ENCODE measurements at places on chromosomes 13 and 19.

DNA sequence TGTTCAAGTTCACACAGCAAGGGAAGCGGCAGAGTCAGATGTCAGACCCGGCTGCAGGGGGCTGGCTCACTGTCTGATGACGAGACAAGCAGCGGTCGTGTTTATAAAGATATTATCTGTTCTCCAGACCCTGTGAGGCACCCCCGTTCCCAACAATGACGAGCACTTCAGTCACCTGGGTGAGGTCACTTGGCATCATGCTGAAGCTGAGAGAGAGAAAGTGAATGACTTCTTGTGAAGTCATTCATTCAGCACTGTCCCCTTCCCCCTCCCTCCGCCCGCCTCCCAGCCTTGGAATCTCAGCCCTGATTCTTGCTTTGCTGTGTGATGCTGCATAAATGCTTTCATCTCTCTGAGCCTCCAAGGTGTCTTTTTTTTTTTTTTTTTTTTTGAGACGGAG lies 4.9 kb upstream of the LYPD3 start:
- DNase-seq = no peak

GRCh38 chr19:35155441-35155840 lies 906 bp downstream of the FXYD5 start:
- no peak for DNase-seq

DNA sequence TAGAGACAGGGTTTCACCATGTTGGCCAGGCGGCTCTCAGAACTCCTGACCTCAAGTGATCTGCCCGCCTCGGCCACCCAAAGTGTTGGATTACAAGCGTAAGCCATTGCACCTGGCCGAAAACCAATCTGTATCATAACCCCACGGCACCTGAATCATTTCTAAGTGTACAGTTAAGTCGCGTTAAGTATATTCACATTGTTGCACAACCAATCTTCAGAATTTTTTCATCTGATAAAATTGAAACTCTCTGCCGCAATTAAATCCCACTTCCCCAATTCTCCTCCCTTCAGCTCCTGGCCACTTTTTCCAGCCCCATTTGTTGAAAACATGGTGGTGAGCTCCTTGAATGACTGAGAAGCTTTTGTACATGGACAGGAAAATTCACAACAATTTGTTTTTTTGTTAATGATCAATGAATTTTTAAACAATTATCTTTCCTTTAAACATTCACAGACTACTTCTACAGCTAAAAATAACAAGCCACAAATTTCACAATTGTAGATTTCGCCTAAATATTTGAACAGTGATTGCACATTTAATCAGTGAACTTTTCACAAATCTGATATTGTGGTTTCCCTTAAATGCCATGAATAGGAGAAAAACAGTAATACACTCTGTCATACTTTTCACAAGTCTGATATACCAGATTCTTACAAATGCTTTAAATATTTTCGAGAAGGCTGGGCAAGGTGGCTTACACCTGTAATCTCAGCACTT lies 13.8 kb downstream of the FGF21 start:
- no peak for DNase-seq

- DNase-seq = no peak
Measured at GRCh38 chr19:4025317-4025716, 17.8 kb downstream of the PIAS4 start.

DNA sequence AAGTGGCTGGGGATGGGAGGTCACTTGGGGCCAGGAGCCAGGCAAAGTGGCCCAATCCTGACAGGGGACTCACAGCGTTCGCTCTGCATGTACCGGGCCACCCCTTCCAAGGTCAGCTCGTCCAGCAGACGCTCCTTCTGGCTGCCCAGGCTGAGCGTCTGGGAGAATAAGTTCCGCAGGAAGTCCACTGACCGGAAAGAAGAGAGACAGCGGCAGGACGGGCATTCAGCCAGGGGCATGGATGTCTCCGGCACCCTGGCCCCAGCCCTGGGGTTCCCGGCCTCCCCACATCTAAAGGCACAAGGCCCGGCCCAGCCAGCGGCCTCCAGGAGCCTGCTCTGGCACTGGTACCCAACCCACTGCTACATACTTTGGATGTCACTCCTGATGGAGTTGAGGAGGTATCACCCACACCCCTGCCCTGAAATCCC lies 6.1 kb downstream of the SIRT2 start:
- DNase-seq = no peak

DNA sequence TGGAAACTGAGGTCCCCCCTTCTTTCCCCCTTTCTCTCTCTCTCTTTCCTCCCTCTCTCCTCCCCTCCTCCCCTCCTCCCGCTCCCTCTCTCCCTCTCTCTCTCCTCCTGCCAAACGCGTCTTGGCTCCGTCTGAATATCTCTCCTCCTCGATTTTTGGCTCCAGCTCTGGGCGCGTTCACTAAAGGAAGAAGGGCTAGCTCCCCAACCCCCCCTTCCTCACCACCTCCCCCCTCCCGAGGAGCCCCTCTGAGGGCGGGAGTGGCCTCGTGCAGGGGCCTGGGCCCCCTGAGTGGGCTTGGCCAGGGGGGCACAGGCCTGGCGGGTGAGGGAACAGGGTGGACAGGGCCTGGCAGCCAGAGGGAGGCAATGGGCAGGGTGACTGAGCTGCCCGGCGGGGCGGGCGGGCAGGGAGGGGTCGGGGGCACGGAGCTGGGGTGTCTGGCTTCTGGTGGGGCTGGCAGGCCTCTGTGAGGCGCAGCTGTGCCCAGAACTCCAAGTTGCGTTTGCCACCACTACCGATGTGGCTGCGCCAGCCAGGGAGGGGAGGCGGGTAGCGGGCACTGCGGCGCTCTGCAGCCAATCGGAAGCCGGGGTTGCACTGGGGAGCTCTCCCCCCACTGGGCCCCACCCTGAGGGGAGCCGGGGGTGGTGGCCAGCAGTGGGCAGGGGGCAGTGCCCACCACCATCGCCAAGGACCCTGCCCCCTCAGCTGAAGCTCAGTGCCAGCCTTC lies 7.1 kb downstream of the NFIX start:
- no peak for DNase-seq

DNA sequence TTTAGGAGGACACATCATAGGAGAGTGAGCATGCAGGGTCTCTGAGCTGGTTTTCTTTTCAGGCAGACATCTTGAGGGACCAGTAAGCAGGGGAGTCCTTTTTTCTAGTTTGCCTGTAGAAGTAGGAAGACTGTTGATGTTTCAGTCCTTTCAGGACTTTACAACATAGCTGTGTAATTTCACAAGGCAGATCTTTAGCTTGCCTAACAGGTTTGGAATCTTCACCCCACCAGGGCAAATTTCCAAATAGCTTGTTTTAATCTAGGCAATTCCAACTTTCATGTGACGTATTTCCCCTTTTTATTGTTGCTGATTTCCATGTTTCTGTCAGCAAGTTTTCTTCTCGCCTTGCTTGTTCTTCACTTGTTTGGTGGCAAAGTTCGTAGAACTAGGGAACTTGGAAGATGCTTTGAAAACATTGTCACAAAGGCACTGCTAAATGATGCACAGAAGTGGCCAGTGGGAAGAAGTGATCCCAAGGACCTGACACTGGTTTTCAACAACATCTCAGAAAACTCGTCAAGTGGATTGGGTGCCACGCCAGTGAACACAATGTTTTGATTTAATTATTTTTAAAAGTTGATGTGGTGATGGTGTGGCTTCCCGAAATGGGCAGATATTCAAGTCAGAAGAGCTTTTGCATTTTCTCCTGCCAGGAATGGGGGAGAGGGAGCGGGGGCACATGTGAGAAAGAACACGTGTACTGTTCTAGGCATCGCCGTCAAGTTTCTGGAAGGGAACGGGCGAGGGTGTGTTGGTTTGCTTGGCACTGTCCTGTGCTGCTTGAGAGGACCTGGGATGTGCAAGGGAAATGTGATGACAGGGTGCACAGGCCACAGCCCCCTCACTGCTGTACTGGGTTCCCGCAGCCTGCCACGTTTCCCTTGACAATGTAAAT lies 418.6 kb downstream of the OXGR1 start:
- DNase-seq = no peak

GRCh38 chr13:74573654-74574053 lies 439.4 kb upstream of the KLF12 start:
- no peak for DNase-seq

DNA sequence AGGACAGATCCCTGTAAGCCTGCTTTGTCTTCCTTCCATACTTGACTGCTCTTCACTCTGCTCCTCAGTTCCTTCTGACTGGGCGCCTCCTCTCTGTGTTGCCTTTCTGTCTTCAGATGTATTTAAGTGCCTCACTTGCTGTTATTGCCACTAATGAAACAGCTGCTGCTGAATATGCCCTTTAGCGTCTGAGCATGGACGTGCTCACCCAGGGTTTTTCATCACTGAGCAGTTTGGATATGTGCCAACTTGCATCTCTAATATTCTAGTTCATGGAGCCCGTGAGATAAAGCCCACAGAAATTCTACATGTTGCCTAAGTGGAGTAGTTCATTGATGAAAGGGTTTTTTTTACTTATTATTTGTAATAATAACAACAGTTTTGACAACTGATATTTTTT lies 198.2 kb downstream of the MYO16 start:
- no peak for DNase-seq

GRCh38 chr19:9159891-9160290 lies 18.9 kb upstream of the OR7D2 start:
- DNase-seq = no peak

DNA sequence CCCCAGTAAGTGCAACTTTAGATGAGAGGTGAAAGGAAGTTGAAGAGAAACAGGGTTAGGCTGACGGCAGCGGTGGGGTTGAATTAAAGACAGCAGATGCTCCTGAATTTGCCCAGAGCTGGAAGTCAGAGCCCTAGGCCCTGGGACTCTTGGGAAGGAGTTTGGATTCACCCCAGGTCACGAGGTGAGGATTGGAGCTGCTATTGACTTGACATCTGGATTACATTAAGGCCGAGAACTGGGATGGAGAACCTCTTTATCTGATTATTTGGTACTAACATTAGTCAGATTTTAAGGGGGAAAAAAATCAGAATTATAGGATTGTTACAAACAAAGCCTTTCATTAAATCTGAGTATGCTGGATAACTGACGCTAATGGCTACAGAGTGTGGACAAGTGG lies 367.2 kb downstream of the ZNF536 start:
- DNase-seq = no peak

DNA sequence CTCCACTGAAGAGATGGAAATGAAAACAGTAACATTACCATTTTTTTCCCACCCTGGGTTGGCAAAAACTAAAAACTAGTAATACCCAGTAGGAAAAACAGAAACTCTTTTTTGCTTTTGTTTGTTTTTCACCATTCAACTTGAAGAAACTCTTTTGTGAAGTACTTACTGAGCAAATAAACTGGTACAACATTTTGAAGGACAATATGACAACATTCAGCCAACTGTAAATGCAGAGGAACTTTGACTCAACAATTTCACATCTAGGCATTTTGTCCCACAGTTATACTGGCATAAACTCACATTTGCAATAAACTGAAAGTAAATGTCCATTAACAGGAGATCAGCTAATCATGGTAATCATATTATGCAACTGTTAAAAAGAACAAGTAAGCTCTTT lies 152.5 kb downstream of the RNF17 start:
- no peak for DNase-seq

- no peak for DNase-seq
Measured at GRCh38 chr19:18157465-18158063, 4.6 kb downstream of the PIK3R2 start.

- no peak for DNase-seq
Measured at GRCh38 chr19:38709671-38710415, 34.4 kb downstream of the CAPN12 start.

GRCh38 chr13:112814905-112815585 lies 125.2 kb downstream of the ATP11A start:
- DNase-seq = no peak

DNA sequence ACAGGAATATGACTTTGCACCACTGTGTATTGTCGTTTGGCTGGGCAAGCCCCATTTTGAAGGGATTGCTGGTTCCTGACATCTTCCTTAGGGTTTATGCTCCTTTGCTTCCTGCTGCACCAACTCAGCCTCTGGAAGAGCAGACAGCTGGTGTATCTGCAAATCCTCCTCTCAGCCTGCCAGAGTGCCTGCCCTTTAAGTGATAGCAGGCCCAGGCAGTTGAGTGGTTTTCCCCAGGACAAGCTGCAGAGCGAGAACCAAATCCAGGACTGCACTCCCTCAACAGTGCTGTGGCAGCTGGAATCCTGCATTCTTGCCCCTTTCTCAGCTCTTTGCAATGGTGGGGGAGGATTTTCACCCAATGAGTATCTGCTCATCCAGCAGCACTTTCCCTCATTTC lies 85.5 kb downstream of the ZNF429 start:
- no peak for DNase-seq

DNA sequence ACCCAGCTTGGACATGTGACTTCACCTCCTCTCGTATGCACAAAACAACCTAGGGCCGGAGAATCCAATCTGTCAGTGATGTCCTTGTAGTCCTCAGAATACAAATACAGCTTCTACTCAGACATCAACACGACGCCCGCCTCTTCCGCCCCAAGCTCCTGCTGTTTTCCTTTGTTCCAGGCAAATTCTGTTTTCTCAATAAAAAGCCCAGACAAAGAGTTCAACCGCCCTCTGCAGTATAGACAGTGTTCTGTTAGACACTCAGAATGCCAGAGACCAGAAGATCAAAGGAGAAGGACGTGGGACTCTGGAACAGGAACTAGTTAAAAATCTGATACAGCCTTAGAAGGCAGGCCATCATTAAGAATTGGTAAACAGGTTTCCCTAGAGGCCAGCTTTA lies 42.0 kb upstream of the GGACT start:
- DNase-seq = no peak

DNA sequence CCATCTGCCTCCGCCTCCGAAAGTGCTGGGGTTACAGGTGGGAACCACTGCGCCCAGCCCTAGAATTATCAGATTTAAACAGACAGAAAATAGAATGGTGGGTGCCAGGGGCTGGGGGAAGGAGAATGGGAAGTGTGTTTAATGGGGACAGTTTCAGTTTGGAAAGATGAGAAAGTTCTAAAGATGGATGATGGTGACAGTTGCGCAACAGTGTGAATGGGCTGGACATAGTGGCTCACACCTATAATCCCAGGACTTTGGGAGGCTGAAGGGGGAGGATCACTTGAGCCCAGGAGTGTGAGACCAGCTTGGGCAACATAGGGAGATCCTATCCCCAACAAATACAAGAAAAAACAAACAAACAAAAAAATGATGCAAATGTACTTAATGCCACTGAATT lies 15.9 kb downstream of the KANK2 start:
- no peak for DNase-seq

DNA sequence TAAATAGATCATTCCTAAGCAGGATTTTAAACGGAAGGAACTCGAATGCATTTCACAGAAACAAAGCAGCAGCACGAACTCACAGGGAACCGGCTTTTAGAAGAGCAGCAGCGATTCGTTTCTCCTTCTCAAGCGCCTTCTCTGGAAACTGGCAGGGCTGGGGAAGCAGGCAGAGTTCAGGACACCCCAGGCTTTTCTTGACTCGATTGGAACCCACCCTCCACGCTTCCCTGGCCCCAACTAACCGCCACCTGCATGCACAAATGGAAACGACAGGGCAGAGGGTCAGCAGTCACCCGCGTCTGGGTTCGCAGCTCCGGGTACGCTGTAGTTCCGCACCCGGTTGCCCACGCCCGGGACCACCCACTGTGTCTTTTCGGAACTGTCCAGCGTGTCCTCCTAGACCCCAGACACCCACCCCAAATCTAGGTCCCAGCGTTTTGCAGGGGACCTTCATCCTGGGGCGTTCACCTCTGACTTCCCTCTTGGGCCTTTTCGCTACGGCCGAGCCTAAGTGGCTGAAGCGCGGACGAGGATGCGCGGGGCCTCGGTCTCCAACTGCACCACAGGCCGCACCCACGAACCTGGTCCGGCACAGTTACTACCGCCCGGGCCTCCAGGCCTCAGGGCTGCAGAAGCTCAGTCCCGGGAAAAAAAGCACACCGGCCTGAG lies 500 bp downstream of the ZFP30 start:
- peak; percentile 30 for DNase-seq

GRCh38 chr13:57558051-57558467 lies 73.5 kb upstream of the PCDH17 start:
- DNase-seq = no peak
